NCI-H1105 treated with DMSO at 0.1 percent for 48 hours (cell line): ENCODE measurements at places on chromosomes 3 and 15.
A peak's percentile ranks its signal among the peaks of the same experiment; 100 is the strongest.

GRCh38 chr15:93195109-93195508 is 106.1 kb upstream of the RGMA start:
- DNase-seq: no peak

DNA sequence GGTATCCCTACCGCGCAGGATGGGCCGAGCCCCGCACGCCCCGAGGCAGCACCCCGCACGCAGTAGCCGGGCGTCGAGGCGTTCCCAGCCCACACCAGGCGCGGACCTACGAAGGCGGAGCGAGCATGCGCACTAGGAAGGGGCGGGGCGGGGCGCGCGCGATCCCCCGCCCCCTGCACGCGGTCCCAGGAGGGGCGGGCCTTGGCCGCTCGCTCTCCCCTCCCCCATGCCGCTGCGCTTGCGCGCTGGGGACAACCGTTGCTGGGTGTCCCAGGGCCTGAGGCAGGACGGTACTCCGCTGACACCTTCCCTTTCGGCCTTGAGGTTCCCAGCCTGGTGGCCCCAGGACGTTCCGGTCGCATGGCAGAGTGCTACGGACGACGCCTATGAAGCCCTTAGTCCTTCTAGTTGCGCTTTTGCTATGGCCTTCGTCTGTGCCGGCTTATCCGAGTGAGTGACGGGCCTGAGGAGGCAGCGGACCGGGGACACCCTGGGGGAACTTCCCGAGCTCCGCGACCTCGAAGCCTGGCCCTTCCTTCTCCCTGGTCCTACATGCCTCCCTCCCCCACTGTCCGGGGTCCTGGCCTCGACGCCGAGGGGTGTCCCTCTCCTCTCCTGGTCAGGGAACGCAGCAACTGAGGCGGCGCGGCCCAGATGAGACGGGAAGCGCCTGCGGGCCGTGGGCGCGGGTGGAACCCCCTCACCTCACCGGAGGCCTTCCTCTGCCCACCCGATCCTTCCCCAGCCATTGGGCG is at the start of gene SPESP1:
SPESP1 (plus strand) TSS at position 258 of the 755 bp plus-strand sequence; CDS start at position 387, 129 bp downstream.
- no peak for DNase-seq

GRCh38 chr15:32671339-32672325 is 30.1 kb downstream of the SCG5 start:
- DNase-seq: no peak

GRCh38 chr3:49120096-49120437 is 556 bp downstream of the USP19 start:
- DNase-seq: no peak

- no peak for DNase-seq
These were observed at the start of gene CHRNB4 for GRCh38 chr15:78641102-78641748. Gene CHRNB4 (minus strand): TSS chr15:78641210. CDS start chr15:78641133, 77 bp downstream.

GRCh38 chr3:117665296-117665695 is 955.7 kb downstream of the TUSC7 start:
- peak; percentile 92 for DNase-seq

- DNase-seq: no peak
These were observed 165.6 kb downstream of the IGF1R start for GRCh38 chr15:98813951-98814350.

- DNase-seq: no peak
These were observed 12.3 kb upstream of the MUC4 start for GRCh38 chr3:195823999-195824398.

- no peak for DNase-seq
These were observed 50.0 kb downstream of the RASGRP1 start for GRCh38 chr15:38514601-38515000.

GRCh38 chr3:62586356-62586755 is 213.0 kb upstream of the FEZF2 start:
- no peak for DNase-seq

DNA sequence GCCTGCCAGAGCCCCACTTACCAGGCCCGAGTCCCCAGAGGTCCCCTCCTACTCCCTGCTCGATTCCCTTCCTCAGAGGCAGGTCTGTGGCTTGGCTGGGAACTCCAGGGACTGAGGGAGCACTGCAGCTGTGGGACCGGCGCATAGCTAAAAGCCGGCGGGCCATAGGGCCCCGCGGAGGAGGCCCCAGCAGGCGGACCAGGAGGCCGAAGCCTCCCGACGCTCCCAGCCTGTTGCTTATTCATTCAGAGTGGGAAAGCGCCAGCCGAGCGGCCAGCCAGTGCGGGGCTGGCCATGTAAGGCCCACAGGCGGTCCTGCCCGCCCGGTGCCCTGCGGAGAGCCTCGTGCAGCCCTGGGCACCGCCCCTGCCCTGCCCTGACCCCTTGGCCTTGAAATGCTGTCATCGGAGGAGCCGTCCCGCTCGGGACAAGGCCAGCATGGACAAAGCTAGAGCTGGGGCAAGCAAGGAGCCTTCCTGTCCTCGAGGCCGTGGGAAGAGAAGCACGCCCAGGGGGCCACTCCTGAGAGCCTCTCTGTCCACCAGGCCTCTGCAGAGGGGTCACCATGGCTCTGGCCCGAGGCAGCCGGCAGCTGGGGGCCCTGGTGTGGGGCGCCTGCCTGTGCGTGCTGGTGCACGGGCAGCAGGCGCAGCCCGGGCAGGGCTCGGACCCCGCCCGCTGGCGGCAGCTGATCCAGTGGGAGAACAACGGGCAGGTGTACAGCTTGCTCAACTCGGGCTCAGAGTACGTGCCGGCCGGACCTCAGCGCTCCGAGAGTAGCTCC is at the start of gene LOXL1:
LOXL1 (plus strand) TSS at position 244 of the 784 bp plus-strand sequence; CDS start at position 566, 322 bp downstream.
- DNase-seq: peak; percentile 11

- DNase-seq: no peak
These were observed at the start of gene CPN2 for GRCh38 chr3:194351080-194351672. Gene CPN2 (minus strand): TSS chr3:194351328. CDS start chr3:194342702, 8,626 bp downstream.

DNA sequence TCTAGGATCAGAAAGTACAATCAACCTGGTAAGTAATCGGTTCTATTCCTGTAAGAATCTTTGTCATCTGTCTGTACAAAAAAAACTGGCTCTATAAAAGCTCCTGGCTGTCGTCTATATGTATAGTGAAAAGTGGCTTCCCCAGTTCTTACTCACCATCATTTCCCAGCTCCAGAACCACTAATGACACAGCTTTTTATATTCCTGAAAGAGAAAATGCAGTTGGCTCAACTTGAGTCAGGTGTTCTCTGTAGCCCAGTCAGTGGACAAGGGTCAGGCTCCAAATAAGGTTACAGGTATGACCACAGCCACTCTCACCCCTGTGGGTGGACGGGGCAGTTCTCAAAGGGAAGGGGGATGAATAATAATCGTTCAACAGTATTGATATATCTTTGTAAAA is 85.1 kb downstream of the AP4E1 start:
- no peak for DNase-seq

GRCh38 chr3:104428337-104428925 is 938.3 kb upstream of the ALCAM start:
- no peak for DNase-seq

- DNase-seq: no peak
These were observed 119.4 kb downstream of the NEO1 start for GRCh38 chr15:73171711-73172110.

- no peak for DNase-seq
These were observed 74.9 kb downstream of the SMAD3 start for GRCh38 chr15:67140078-67140833.

- peak; percentile 100 for DNase-seq
These were observed at the start of gene DNAJB11 for GRCh38 chr3:186570096-186570940. Gene DNAJB11 (plus strand): TSS chr3:186570720. CDS start chr3:186570898, 178 bp downstream.

GRCh38 chr3:113274425-113275257 is 63.3 kb downstream of the BOC start:
- no peak for DNase-seq

DNA sequence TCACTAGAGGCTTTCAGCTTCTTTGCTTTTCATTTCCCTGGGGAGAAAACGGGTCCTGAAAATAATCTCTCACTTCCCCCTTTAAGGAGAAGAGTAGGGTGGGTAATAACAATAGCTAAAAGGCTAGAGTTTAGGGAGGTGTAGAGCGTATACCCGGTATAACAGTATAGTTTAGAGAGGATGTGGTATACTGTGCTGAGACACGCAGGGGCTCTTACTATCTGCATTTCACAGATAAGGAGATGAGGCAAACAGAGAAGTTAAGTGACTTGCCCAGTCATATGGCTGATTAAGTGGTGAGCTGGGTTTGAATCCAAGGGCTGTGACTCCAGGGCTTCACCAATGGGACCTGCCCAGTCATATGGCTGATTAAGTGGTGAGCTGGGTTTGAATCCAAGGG is 15.0 kb upstream of the KCNMB3 start:
- DNase-seq: no peak

- DNase-seq: no peak
These were observed 40.2 kb upstream of the TMEM87A start for GRCh38 chr15:42313463-42313862.

- no peak for DNase-seq
These were observed 14.3 kb upstream of the SHQ1 start for GRCh38 chr3:72862314-72863090.

DNA sequence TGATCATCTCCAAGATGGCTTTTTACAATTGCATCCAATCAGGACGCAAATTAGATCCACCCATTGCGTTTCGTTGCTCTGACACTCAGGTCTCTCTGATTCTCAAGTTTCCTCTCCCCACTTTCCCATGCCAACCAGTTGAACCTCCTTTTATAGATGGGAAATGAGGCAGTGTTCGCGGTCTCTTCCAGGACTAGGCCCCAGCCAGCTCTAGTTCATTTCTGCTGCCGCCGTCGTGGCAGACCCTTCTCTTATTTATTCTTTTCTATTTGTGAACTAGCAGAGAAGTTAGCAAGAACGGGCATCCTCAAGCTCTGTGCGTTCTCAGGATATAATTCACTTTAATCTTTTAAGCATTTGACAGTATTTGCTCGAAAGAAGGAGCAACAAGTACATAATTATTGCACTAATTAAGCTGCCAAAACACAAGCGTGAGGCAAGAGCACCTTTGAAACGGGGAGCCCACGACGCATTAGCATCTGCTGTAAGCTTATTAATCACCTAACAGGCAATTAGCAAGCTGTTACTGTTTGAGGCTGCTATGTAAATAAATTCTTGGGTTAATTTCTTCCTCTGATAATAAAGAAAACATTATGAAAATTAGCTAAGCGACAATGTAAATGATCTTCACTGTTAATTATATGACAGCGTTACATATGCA is 246.4 kb upstream of the TLE3 start:
- peak; percentile 100 for DNase-seq

DNA sequence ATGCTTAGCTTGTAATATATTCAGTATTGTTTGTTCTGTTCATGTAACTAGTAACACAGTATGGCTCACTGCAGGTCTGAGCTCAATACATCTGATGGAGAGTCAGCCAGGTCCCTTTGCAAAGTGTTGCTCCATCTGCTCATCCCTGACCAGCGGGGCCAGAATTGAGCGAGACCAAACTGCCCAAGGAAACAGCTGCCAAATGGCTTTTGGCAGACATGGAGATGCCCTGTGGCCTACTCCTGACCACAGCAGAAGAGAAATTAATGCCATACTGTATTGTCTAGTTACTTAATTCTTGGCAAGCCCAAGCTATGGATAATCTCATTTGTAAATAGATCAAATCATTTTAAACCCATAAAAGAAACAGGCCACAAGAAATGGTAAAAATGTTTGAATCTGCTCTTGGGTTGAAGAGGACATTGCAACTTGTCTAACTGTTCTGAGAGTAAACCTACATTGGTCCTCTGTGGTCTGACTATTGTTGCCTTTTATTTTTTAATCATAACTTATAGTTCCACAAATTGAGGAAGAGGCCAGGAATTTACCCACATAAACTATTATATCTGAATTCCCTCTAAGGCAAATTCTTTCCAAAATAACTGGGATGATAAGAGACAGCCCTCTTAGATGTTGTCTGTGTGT is 209.5 kb downstream of the EBLN2 start:
- no peak for DNase-seq

DNA sequence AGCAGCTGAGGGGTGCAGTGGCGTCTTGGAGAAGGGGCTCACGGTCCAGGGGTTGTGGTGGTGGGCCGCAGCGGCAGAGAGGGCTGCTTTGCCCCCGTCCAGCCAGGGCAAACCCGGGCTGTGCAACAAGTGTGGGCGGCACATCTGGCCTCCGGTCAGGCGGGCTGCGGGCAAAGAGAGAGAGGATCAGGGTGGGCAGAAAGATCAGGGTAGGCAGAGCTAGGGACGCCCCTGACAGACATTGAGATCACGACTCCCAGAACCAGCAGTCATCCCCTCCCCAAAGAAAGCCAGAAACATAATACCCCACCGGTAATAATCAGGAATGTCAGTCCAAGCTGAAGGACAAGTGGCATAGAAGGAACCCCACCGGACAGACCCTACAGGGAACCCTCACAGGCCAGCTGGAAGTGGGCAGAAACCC is 6.8 kb downstream of the GATA2 start:
- DNase-seq: no peak

DNA sequence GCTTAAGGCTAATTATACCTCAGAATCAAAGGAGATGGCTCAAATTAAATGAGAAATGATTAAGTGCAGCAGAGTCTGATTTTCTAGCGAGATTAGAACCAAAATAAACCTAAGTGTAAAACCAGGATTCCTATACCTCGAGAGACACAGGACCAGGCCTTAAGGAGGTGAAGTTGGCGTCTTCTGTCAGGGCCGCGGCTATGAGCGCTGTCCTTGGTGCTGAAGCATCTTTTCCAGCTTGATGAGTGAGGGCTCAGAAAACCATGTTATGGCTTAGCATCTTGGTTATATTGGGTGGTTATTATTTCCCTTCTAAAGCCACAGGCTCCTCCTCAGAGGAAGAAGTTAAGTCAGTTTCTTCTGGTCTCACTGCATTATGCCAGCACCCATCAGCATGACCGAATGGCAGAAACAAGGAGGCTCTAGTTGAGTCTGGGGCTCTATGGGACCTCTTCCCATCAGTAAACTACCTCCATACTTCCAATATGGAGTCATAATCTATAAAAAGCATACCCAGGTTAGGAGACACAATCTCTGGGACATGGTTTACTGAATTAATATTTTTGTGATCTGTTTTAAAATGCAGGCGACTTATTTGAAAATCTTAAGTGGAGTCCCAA is 120.1 kb upstream of the NMNAT3 start:
- no peak for DNase-seq

DNA sequence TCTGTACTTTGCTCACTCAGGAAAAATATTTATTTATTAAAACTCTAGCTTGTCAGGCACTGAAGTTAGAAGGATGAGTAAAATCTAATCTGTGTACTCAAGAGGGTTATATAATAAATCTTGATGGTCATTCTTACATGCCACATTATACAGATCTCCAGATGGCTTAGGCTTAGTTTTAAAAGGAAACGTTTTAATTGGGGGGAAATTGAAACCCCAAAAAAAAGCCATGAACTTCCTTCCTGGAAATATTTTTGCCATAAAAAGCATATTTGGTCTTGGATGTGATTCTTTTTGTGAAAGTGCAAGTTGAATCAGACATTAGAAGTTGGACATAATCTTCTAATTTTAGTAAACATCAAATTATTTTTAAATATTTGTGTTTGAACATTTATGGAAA is 6.0 kb downstream of the SENP8 start:
- DNase-seq: no peak

DNA sequence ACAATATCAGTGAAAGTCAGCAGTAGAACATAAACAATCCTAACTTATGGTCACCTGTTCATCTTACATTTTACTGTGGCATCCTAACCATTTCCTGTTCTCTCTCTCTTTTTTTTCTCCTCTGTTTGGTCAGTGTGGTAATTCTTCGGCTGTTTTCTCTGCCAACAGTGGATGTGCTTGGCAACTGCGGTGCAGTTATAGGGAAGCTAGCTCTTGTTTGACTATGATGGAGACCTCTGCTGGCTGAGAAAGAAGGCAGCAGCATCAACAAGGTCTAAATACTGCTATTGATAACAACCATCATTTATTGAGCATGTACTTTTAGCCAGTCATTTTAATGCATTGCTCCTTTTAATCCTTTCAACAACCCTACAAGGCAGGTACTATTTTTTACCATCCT is 723 bp upstream of the DRD3 start:
- peak; percentile 18 for DNase-seq
